ENCODE measurements at places on chromosomes 16 and 17.
A peak's percentile ranks its signal among the peaks of the same experiment; 100 is the strongest.

- DNase-seq: peak; percentile 7
These were observed 11.4 kb downstream of the CHST4 start for GRCh38 chr16:71537643-71538042.

DNA sequence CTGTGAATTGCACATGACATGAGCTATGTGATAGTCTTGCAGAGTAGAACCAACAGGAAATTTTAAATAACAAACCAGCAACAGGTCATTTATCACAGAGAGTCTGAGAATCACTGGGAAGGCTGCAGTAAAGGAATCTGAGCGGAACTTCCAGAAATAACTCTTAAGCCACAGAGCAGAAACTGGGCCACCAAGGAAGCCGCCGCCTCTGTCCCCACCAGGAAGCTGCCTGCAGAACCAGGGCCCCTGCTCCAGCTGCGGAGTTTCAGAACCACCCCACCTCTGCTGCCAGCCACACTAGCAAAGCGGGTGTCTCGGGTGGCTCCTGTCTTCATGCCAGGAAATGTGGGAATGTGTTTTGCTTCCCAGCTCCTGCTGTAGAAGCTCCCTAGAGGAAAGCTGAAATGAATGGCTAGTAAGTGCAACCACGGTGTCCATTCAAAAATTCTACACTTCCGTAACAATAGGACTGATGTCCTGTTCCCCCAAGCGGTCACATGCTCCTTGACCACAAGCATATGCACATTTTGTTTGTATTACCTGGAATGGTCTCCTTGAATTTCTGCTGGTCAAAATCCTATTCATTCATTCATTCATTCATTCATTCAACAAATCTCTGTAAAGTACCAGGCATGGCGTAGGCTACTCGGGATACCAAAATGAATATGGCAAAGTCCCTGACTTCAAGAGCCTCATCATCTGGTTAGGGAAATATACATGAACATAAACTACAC is 7.7 kb upstream of the ITPRIPL2 start:
- DNase-seq: no peak

DNA sequence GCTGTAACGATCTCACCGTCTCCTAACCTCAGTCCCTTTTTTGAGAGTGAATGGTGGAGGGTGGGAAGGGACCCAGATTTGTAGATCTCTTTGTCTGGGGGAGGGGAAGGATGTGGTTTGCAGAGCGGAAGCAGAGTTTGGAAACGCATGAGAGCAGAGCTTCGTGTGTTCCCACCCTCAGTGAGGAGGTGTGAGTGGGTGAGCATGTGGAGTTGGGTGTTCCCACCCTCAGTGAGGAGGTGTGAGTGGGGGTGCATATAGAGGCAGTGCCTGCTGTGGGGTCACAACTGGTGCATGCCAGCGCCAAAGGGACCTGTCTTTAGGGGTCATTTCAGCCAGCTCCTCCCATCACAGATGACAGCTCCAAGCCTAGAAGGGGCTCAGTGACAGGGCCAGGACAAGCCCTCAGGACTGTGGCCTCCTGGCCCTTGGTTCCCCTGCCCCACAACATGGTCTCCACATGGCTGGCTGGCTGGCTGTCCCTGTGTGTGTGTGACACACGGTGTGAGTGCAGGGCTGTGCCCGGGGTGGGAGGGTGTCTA is 1.8 kb upstream of the CISD3 start:
- peak; percentile 44 for DNase-seq

DNA sequence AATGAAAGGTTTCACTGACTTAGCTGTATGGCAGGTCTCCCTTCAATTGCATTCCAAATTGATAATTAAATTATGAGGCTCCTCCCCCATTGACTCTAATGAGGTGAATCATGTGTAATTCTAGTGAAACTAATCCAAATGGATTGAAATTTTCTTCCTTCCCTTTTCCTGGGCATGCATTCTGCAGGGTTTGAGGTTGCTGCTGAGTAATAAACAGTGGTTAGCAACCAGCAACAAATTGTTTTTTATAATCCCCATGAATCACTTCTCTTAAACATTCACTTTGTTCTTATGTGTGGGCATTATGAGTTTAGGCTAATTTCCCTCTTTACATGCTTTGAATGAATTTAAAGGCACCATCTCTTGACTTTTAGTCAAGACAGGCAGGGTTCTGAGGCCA is 43.4 kb downstream of the MYOCD start:
- no peak for DNase-seq

DNA sequence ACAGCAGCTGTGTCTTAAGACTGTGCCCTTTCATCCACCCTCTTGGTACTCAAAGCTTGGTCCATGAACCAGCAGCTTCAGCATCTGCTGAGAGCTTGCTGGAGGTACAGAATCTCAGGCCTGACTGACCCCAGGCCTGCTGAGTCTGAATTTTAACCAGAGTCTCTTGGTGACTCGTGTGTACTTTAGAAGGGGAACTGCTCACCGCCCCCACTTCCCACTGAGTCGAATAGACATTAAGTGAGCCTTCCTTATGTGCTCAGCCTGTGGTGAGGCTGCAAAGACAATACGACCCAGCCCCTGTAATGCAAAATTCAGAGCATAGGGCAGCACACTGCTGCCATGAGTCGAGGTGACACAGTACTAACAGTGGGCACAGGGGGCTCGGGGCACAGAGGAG is 662.8 kb downstream of the WWOX start:
- DNase-seq: no peak

GRCh38 chr17:56985371-56986162 is 7.6 kb downstream of the SCPEP1 start:
- DNase-seq: no peak

DNA sequence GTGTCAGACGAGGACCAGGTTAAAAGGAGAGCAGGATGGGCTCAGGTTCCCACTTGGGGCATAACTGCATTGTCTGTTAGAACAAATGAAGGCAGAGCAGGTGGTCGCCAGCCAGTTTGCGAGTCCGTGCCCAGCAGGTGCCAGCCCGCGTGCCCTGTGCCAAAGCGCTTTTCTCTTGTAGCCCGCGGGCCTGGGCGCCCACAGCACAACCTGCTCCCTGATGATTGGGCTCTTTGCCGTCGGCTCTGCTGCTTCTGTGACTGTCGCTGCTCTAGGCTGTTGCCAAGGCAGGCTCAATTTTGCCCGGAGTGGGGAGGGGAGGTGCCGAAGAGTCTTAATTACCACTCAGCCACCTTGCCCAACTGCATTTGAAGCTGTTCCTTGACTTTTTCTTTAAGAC is 21.1 kb downstream of the KNOP1 start:
- DNase-seq: no peak

GRCh38 chr16:57486858-57487834 is 853 bp upstream of the DOK4 start:
- DNase-seq: no peak

DNA sequence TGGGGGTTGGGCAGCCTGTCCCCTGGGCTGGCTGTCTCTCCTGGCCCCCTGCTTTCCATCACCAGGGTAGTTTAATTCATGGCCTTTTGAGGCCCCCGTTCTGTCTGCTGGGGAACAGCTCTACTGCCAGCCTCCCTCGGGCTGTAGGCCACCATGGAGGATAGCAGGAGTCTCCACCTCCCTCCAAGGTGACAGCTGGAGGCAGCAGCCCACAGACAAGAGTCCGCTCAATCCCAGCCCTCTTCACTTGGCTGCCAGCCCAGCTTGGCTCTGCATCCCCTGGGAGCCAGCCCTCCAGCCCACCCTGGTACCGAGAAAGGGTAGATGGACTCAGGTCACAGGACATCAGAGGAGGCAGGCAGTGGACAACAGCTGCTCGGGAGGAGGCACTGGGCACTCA is 194.6 kb upstream of the SDK2 start:
- DNase-seq: no peak

GRCh38 chr17:42980766-42981397 is 517 bp downstream of the RUNDC1 start:
- DNase-seq: peak; percentile 55

DNA sequence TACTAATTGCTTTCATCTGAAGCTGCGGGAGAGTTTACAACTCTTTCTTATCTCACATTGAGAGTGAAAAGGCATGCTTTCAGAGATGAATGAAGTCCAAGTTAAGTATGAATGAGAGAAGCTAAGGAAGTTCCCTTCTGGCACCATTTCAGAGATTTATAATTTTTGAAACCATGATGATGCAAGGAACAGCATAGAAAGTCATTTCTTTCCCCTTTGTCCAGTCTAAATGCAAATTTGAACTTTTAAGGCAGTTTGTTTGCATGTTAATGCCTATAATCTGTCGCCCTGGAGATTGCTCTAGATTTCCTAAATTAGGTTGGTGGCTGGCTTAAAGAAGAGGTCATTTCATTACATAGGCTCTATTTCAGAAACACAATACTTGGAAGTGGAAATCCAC is 594.8 kb upstream of the GOT2 start:
- no peak for DNase-seq

- DNase-seq: peak; percentile 65
These were observed at the start of gene CD7 for GRCh38 chr17:82317394-82318168. TSS of gene CD7 (minus strand) at chr17:82317608. CDS start at chr17:82317495, 113 bp downstream.

DNA sequence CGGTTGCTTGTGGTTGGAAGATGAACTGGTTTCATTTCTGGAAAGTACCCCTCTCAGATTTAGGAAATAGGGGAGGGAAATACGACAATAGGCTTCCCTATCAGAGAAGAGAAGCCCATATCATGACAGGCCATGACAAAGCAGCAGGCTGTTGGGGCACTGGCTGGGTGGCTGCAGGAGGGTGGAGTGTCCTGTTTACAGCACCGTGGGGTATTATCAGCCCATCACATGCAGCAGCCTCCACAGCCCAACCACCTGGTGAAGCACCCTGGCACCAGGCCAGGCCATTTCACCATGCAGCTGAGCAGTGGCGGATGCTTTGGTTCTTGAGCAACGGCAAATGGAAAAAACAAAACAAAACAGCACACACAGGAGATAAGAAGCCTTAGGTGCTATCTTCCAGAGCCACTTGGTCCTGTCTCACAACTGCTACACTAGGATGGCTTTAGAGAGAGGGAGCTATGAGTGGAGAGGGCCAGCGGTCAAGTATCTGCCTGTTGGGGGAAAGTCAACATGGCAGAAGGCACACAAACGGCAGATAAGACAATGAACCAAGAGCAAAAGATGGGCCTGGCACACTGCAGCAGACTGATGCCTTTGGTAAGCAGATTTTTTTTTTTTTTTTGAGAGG is 24.2 kb downstream of the FAM117A start:
- DNase-seq: peak; percentile 74

- DNase-seq: no peak
These were observed 30.0 kb downstream of the FOXL1 start for GRCh38 chr16:86608301-86608747.

DNA sequence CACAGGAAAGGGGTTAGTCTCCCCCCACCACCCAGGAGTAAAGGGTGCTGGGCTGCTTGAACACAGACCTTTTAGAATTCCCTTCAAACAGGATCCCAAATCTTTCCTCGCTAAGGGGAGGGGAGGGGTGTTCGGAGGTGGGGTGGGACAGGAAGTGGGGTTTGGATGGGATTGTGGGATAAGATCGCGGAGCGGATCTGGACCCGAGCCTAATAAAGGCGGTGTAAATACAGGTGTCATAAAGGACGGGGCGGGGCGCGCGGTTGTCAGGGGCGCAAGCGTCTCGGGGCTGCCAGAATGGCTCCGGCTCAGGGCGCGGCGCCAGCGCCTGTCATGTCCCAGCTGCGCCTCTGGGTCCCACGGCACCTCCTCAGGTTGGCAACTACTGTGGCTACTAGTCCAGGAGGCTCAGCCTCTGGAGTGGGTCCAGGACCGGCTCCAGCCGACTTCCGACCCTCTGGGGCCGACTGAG is 59.8 kb upstream of the FBXO47 start:
- DNase-seq: no peak

- DNase-seq: no peak
These were observed 252.9 kb downstream of the KATNIP start for GRCh38 chr16:27802664-27803439.

GRCh38 chr17:83110735-83111134 is 31.3 kb downstream of the METRNL start:
- no peak for DNase-seq

GRCh38 chr16:52476111-52476510 is 70.8 kb downstream of the TOX3 start:
- no peak for DNase-seq

GRCh38 chr17:50055055-50055425 is 870 bp upstream of the ITGA3 start:
- DNase-seq: no peak

- peak; percentile 27 for DNase-seq
These were observed 885 bp downstream of the ZNF207 start for GRCh38 chr17:32350666-32351418.

DNA sequence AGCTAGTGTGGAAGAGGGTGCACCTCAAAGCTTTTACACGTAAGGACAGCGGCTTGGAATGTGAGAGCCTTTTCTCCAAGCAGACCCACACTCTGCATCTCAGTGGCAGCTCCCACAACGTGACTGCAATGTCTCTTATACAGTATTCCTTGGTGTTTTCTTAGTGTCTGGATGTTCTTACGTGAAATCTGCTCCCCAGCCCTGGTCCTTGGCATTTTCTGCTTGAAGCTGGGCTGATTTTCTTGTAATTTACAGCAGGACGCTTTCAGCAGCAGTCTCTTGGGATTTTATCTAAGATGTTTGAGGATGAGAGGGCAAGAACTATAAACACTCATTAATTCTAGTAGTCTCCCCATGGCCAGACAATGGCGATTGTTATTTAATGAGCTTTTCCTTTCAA is 12.1 kb upstream of the POLR3E start:
- no peak for DNase-seq

DNA sequence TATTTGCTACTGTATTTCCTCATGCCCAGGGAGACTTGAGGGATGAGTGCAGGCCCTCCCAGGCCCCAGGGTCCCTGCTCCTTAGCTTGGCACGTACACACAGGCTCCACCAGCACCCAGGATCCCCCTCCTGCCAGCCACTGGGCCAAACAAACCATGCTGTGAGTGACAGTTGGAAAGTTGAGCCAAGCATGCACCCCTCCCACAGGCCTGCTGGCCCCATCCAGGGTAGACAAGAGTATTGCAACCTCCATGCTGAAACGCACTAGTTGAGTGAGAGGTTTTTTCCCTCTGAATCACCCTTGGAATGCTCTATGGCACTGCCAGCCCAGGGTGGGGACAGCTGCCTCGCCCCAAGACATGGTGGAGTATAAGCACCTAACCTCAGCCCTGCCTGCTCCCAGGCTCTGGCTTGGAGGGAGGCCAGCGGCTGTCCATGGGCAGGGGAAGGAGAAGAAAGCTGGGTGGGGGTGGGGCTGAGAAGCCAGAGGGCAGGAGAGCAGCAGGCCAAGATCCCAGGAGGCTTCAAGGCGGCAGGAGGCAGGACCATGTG is 49.6 kb downstream of the PITPNM3 start:
- no peak for DNase-seq

- no peak for DNase-seq
These were observed 153.4 kb downstream of the AXIN2 start for GRCh38 chr17:65408050-65408449.

DNA sequence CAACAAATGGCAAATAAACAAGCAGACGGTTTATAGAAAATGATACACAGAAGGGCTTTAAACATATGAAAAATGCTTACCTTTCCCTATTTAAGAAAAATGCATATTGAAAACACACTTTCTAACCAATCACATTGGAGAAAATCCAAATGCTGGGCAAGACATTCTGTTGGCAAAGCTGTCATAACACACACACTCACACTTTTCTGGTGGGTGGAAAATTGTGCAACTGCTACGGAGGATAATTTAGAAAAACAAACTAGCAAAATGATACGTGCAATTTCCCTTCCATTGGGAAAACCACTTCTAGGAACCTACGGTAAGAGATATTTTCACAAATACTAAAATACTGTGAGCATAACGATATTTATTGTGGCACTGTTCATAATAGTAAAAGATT is 9.8 kb upstream of the MYH3 start:
- no peak for DNase-seq
